ENCODE measurements at places on chromosomes 11 and 22. TPM values are rescaled to one million over a fixed set of nuclear protein-coding genes. Genes with fewer than 3 reads are reported as not detected.
A peak's percentile ranks its signal among the peaks of the same experiment; 100 is the strongest.

- H3K27ac ChIP-seq = no peak overlapping the region
- no peaks in the 10 kb centered on the region for H3K27me3 ChIP-seq
- no peak overlapping the region for H3K4me3 ChIP-seq
These were observed 81.9 kb downstream of the BDNF start for GRCh38 chr11:27618281-27618915.

- H3K27me3 ChIP-seq = 0 out of 2 replicates have a peak, but pooled peaks cover 3% of the 10 kb centered on the region
- no peak overlapping the region for H3K4me3 ChIP-seq
- H3K4me1 ChIP-seq = peaks cover 14% of the 10 kb centered on the region
- no peak for DNase-seq
- no peak overlapping the region for H3K27ac ChIP-seq
These were observed 26.3 kb downstream of the RPS6KA4 start for GRCh38 chr11:64384981-64385944.

DNA sequence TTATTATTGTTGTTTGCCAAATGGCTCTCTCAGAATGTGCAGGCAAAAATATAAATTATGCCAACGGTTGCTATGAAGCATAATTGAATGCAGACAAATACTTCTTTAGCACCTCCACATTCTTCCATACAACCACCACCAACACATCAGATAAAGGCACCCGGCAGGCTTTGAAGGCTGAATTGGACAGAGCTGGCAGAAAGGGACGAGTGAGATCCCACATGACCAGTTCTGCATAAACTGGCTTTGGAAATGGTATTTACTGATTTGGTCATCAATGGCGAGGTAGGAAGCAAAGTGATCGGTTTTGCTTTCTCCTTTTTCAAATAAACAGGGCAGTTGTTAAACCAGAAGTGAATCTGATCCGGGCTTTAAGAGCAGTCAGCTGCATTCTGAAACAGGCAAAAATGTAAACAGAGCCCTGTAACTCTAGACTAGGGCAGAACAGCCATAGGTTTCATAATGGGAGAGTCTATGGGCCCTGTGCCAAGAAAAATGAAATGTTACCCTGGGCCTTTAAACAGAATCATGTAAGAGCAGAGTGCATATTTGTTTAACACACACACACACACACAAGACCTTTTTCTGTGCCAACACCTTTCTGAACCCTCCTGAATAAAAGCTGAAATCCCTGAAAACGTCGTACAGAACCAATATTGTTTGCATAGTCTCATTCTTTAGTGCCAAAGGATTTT lies 97.7 kb downstream of the MPPED2 start:
- no peaks in the 10 kb centered on the region for H3K36me3 ChIP-seq
- H3K4me1 ChIP-seq = no peaks in the 10 kb centered on the region
- DNase-seq = no peak
- H3K27me3 ChIP-seq = no peaks in the 10 kb centered on the region
- no peak overlapping the region for H3K4me3 ChIP-seq

DNA sequence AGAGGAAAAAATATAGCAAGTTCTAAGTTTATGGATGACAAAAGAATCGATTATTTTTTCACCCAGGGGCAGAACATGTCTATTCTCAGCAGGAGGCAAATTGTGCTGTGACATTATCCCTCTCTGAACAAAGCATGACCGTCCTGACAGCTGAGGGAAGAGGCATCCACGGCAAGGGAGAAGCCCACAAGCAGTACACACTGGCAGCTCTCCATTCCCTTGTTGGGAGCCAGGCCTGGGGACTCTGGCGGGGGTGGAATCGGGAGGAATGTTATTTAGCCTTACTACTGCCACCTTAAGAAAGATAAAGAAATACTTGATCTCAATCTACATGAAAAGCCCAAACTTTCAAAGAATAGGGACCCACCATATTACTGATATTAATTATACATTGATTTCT lies 3.4 kb downstream of the KIRREL3 start:
- no peak for DNase-seq
- no peak overlapping the region for H3K4me3 ChIP-seq
- no peaks in the 10 kb centered on the region for H3K36me3 ChIP-seq

DNA sequence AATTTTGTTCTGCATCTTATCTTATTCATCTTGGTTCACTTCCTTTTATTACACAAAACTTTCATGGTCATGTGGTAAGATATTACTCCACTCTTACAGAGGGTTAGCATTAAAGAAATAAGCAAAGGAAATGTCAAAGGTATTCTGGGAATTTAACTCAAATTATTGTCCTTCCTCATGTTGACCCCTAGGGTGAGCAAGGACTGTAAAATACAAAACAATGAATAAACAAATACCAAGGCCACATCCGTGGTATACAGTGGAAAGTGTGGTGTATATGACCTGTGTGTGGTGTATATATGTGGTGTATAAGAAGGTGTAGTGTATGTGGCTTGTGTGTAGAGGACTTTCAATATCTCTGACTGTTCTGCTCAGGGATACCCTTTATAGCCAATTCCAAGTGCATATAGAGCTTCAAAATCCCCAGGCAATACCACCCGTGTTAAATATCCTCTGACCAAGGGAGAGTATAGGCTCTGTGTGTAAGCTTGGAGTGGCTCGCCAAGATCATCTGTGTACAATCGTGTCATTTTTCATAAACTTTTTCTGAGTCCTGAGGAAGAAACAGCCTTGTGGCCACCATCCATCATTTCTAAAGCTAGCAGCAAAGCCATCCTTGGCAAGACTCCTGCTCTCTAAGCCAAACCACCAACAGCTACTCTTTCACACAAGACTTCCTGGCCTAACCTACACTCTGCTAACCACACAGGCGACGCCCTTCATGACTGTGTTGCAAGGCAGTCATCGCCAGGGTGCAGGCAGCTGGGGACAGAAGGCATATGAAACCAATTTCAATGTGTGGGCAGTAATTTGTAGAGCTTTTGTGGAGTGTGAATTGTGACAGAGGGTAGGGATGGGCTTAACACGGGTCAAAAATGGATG lies 548.0 kb downstream of the ETS1 start:
- no peak for DNase-seq
- H3K27ac ChIP-seq = no peak overlapping the region
- H3K4me1 ChIP-seq = no peaks in the 10 kb centered on the region
- no peak overlapping the region for H3K4me3 ChIP-seq
- H3K36me3 ChIP-seq = no peaks in the 10 kb centered on the region
- H3K27me3 ChIP-seq = no peaks in the 10 kb centered on the region

GRCh38 chr11:122159173-122159721 lies 43.2 kb upstream of the BLID start:
- H3K36me3 ChIP-seq = no peaks in the 10 kb centered on the region
- H3K27ac ChIP-seq = peak overlapping the region; percentile 85
- H3K4me1 ChIP-seq = peaks cover 51% of the 10 kb centered on the region
- no peaks in the 10 kb centered on the region for H3K27me3 ChIP-seq
- peak; percentile 59 for DNase-seq
- peak overlapping the region; percentile 16 for H3K4me3 ChIP-seq

DNA sequence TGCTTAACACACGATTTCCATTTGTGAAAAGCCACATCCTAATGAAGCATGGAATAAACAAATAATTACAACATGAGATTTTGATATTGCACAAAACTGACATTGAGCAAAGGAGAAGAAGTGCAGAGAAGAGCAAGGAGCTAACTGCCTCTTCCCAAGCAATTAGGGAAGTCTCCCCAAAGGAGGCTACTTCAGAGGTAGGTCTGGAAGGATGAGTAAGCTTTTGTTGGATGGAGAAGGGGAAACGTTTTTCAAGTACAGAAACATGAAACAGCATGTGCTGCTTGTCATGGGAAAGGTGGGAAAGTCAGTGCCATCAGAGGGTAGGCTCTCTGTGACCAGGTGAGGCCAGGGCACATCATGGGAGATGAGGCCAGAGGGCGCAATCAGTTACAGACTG lies 132.2 kb upstream of the SESN3 start:
- no peak for DNase-seq

GRCh38 chr11:47373876-47374719 lies 4.2 kb downstream of the SPI1 start:
- no peak overlapping the region for H3K4me3 ChIP-seq
- peaks cover 11% of the 10 kb centered on the region for H3K4me1 ChIP-seq
- no peaks in the 10 kb centered on the region for H3K36me3 ChIP-seq
- no peaks in the 10 kb centered on the region for H3K27me3 ChIP-seq

- 0 out of 2 replicates have a peak, but pooled peaks cover 8% of the 10 kb centered on the region for H3K27me3 ChIP-seq
- H3K36me3 ChIP-seq = no peaks in the 10 kb centered on the region
- no peak overlapping the region for H3K4me3 ChIP-seq
- H3K4me1 ChIP-seq = no peaks in the 10 kb centered on the region
- DNase-seq = no peak
These were observed 101.0 kb downstream of the ARL14EP start for GRCh38 chr11:30423886-30424285.

DNA sequence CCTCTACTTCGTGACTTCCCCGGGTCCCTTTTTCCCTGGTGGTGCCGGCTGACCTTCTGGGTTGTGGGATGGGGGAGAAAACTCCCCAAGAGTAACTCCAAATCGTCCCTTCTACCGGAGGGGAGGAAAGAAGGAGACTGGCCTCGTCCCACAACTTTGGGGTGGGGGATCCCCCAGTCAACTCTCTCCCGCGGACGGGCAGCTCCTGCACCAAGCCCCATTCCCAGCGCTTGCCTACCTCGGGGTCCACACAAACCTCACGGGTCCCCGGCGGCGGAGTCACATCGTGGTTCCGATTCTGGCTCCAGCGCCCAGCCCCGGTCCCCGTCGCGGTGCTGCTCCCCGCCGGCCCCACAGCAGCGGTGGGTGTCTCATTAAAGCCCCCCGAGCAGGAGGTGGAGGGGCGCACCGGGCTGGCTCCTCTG lies 317 bp downstream of the BDNF start:
- no peaks in the 10 kb centered on the region for H3K27me3 ChIP-seq
- H3K4me3 ChIP-seq = peak overlapping the region; percentile 66
- no peak for DNase-seq
- H3K27ac ChIP-seq = peak overlapping the region; percentile 53
- H3K36me3 ChIP-seq = peaks cover 14% of the 10 kb centered on the region

GRCh38 chr11:60951606-60951903 lies 421 bp downstream of the SLC15A3 start:
- DNase-seq = no peak
- peak overlapping the region; percentile 36 for H3K4me3 ChIP-seq
- H3K27ac ChIP-seq = peak overlapping the region; percentile 63
- peaks cover 7% of the 10 kb centered on the region for H3K36me3 ChIP-seq

DNA sequence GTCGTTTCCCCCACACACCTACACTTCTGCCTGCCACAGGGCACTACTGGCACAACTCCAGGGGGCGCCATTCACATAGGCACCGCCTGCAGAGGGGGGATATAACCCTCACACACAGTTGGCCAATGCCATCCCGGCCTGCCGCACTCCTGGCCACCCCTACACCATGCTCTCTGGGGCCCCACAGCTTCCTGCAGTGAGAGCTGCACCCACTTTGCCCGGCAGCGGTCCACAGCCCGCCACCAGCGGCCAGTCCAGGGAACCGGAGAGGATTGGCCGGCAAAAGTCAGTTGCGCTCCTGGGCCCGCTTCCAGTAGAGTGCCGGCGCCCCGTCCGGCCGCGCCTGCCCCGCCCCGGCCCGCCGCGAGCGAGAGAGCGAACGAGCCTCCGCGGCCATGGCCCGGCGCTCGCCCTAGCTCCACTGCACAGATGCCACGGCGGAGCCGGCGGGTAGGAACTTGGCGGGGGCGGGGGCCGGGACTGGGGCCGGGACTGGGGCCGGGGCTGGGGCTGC lies 25.6 kb upstream of the SUSD2 start:
- peaks cover 41% of the 10 kb centered on the region for H3K36me3 ChIP-seq
- H3K27ac ChIP-seq = peak overlapping the region; percentile 13
- H3K4me3 ChIP-seq = peak overlapping the region; percentile 94
- H3K27me3 ChIP-seq = no peaks in the 10 kb centered on the region
- H3K4me1 ChIP-seq = peaks cover 52% of the 10 kb centered on the region
- DNase-seq = peak; percentile 64

DNA sequence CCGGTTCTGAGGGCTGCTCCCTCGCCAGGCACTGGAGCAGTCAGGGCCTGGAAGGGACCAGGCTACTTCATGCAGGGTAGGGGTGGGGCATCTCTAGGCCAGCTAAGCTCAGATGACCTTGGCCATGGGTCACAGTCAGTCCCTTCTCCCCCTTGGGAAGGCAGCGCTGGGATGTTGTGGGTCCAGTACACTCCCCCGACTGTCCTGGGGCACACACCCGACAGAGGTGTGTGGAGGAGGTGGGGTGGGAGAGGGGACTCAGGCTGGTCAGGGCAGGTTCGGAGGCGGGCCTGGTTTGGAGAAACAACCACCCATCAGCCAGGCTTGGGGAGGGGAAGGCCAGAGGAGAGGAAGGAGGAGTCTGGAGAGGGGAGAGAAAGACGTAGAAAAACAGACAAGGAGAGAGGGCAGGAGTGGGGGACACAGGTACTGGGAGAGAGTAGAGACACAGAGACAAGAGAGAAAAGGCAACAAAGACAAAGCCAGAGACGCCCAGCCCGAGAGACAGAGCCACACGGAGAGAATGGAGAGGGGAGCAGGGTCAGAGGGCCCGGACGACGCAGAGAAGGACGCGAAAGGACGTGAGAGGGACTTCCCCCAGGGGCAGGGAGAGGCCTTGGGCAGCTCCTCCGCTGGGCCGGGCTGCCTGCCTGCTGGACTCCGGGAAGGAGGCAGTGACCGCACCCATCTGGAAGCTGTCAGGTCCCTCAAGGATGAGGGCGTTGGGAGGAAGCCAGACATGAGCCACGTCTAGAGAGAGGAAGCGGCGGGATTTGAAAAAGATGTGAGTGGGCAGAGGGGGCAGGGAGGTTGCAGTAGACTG lies 30.6 kb upstream of the TSKU start:
- no peak overlapping the region for H3K27ac ChIP-seq
- no peaks in the 10 kb centered on the region for H3K36me3 ChIP-seq
- H3K27me3 ChIP-seq = no peaks in the 10 kb centered on the region
- peaks cover 7% of the 10 kb centered on the region for H3K4me1 ChIP-seq
- DNase-seq = no peak
- H3K4me3 ChIP-seq = no peak overlapping the region

- peaks cover 28% of the 10 kb centered on the region for H3K4me1 ChIP-seq
- peak overlapping the region; percentile 67 for H3K27ac ChIP-seq
- no peaks in the 10 kb centered on the region for H3K27me3 ChIP-seq
- 0 out of 2 replicates have a peak overlapping the region, but pooled peaks have one; percentile 14 for H3K4me3 ChIP-seq
These were observed 14.5 kb downstream of the ACP2 start for GRCh38 chr11:47233989-47234668.

DNA sequence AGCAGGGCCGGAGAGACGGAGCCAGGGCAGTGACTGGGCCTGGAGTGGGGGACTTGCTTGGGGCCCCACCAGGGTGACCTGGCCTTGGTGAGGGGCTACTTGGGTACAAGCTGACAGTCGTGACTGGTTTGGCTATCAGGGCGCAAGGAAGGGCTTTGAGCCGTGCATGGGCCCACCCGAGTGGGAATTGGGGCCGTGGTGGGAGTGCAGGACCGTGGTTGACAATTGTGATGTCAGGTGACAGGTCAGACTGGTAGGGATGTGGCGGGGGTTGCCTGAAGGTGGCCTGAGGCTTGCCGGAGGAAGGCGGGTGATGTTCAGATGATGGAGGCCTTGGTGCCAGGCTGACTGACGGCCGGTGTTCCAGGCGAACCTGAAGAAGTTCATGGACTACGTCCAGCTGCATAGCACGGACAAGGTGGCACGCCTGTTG lies 5.6 kb downstream of the SHANK3 start:
- H3K36me3 ChIP-seq = no peaks in the 10 kb centered on the region
- no peak overlapping the region for H3K27ac ChIP-seq
- DNase-seq = peak; percentile 30
- peaks cover 33% of the 10 kb centered on the region for H3K27me3 ChIP-seq
- H3K4me3 ChIP-seq = no peak overlapping the region

- no peak for DNase-seq
- H3K27ac ChIP-seq = no peak overlapping the region
- no peaks in the 10 kb centered on the region for H3K4me1 ChIP-seq
- H3K27me3 ChIP-seq = no peaks in the 10 kb centered on the region
- no peaks in the 10 kb centered on the region for H3K36me3 ChIP-seq
These were observed 97.9 kb downstream of the CWF19L2 start for GRCh38 chr11:107359701-107360100.

The MCAM gene
- total RNA-seq = 358 TPM

The OR56A1 gene
- not detected for total RNA-seq

The SMIM35 gene
- not detected for total RNA-seq

The RASSF10 gene
- total RNA-seq = not detected

The OR51B5 gene
- total RNA-seq = not detected

The SAMM50 gene
- 39.8 TPM for total RNA-seq

All from SJSA1 (cell line).